Brain pericyte (primary cell): ENCODE measurements at places on chromosomes 12 and 14.

DNA sequence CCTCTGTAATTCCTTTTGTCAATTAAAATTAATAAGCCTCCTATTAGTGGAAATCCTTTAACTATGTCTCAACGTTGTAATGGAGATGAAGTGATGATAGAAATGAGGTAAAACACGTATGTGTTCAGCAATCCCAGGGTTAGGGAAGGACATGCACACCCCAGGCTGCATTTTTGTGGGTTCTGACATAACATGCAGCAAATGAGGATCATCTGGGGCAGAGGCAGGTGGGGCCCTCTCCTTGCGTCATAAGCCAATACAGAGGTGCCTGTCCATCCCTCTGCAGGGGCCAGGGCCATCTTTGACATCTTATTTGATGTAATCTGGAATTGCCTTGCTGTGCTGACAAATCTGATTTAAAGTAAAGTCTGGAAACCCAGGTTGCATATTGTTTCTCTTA lies 73.2 kb downstream of the MYRFL start:
- DNase-seq: no peak

GRCh38 chr14:96725232-96725631 lies 72.0 kb upstream of the VRK1 start:
- DNase-seq: no peak

DNA sequence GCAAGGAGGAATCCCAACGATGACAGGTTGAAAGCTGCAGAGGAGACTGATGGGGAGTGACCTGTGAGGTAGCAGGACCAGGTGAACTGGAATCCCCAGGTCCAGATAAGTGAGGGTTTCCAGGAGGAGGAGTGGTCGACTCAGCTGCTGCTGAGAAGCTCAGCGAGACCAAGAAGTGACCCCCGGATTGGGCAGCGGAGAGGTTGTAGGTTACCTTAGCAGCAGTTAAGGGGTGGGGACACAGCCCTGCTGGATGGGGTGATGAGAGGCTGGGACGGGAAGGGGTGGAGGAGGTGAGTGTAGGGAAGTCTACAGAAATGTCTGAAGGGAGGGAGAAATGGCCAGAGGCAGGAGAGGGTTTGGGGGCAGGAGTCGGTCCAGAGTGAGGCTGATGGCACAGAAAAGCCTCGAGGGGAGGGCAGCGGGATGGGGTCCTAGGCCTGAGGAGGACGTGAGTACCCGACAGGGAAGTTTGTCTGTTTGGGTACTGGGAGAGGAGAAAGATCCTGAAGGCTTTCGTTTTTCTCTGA lies 2.6 kb upstream of the RCOR1 start:
- DNase-seq: no peak

DNA sequence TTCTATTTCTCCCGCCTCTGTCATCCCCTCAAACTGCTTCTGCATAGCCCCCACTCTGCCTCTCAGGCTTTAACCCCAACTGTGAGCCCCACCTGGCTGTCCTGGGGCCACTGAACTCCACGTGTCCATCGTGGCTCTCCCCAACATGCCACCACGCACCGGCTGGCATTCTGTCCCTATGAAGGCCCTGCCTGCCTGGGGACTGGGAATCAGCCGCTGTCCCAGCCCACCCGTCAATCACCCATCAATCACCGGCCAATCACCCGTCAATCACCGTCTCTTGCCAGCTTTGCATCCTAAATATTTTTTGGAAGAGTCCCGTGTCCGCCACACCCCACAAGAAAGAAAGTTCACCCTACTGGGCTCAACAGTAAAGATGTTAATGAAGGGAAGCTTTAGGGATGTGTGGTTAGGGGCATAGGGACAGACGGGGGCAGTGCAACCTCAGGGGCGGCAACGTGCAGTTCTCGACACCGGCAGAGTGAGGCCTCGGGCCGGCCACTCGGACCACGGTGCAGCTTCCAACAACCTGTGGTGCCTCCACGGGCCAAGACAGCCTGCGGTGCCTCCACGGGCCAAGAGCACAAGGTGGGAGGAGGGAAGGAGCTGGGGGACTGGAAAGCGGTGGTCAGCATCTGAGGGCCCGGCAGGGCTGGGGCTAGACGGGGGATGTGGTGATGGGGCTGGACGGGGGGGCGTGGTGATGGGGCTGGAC lies 85.6 kb downstream of the GALNT9 start:
- no peak for DNase-seq

GRCh38 chr12:26749781-26750180 lies 83.2 kb downstream of the ITPR2 start:
- DNase-seq: no peak

DNA sequence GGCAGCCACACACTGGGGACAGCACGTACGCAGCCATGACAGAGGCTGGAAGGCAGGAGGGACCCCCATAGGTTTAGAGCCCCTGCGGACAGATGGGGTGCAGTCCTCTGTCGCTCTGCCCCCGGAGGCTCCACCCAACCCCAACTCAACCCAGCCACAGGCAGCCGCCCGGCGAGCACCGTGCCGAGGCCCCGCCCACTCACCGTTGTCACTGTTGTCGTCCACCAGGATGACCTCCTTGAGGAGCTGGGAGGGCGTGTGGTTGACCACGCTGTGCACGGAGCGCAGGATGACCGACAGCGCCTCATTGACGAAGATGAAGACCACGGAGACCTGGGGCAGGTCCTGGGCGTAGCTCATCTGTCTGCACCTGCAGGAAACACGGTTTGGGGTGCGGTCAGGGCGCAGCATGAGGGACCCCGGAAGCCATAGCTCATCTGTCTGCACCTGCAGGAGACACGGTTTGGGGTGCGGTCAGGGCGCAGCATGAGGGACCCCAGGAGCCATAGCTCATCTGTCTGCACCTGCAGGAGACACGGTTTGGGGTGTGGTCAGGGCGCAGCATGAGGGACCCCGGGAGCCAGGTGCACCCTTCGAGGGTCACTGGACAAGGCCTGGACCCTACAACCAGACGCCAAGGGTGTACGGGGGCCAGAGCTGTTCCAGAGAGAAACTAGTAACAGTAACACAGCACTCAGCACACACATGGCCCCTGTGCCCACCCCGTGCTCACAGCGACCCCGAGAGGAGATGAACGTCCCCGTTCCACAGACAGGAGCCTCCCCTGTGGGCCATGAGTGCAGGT lies 66.9 kb downstream of the GALNT9 start:
- DNase-seq: no peak

- no peak for DNase-seq
Observed at GRCh38 chr14:55749201-55749812, 169.3 kb downstream of the KTN1 start.

DNA sequence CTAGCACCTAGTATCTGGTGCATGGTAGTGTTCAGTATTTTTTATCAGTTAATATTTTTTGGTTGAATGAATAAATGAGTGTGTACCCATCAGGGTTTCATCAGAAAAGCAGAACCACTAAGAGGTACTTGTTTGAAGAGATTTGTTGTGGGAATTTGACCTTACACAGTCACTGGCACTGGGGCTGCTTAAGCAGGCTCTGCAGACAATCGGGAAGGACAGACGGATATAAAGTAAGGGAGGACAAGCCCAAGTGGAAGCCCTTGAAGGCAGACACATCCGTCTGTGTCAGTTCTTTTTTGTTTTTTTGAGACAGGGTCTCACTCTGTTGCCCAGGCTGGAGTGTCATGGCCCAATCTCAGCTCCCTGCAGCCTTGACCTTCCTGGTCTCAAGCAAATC lies 38.7 kb downstream of the CD9 start:
- DNase-seq: no peak

DNA sequence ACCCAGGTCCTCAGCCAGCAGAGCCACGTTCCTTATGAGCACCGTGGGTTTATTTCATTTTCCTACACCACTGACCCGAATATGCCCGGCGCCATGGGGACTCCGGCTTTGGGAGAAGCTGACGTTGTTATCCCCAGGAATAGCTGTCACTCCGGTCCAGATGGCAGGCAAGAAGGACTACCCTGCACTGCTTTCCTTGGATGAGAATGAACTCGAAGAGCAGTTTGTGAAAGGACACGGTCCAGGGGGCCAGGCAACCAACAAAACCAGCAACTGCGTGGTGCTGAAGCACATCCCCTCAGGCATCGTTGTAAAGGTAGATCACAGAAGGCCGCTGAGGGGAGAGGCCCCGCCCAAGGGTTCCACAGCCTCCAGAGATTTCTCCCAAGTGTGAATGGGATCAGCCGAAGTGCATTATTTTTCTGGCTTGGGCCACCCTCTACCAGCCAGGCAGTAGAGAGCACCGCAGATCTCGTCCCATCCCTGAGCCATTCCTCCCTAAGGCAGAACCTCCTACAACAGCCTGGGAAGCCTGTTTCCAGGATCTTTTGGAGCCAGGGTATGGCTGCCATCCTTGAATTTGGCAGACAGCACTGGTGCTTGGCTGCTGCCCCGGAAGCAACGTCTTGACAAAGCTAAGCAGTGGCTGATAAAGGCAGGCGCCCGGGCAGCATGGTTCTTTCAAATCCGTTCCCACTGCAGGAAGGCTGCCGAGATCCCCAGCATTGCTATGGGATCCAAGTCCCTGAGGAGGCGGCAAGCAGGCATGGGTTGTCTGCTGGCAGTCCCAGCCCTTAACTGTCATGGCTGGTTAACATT lies 17.8 kb downstream of the CDK2AP1 start:
- DNase-seq: no peak

DNA sequence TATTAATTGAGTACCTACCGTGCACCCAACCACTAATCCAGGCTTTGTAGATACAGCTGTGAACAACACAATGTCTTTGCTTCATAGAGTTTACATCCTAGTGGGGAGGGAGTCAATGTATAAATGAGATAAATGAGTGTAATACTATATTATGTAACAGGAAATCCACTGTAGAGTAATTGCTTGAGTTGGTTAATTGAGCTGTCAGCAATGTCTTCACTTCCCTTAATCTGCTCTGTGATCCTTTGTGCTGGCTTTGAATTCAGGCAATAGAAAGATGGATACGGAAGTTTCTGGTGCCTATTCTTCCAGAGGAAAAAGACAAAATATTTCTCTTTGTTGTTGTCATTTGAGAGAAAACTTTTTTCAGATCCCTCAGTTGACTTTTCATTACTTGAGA lies 104.0 kb upstream of the SLC16A7 start:
- DNase-seq: no peak

GRCh38 chr12:26123482-26123980 lies 1.3 kb downstream of the BHLHE41 start:
- no peak for DNase-seq

DNA sequence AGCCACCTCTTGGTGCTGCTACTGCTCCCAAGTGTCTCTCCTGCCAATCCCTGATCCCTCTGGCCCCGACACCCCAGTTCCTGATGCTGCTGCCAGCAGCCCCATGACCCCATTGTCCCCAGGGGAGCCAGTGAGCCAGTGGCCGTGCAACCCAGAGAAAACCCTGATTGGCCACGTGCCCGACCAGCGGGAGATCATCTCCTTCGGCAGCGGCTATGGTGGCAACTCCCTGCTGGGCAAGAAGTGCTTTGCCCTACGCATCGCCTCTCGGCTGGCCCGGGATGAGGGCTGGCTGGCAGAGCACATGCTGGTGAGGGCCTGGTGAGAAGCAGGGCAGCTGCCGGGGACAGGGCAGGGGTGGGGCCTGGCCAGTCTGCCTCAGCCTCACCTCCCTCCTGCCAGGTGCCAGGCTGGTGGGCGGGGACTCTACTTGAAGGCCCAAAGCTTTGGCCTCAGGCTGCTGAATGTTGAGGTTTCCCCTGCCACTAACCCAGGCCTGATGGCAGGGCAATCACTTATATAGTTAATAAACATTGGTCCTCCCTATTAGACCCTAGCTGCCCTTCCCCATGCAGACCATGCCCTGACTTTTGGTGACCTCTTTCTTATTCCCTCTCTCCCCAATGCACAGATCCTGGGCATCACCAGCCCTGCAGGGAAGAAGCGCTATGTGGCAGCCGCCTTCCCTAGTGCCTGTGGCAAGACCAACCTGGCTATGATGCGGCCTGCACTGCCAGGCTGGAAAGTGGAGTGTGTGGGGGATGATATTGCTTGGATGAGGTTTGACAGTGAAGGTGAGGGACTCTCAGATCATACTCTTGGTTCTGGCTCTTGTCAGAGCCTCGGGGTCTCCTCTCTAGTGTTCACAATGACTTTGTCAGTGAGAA lies 5.1 kb downstream of the PCK2 start:
- DNase-seq: no peak

- no peak for DNase-seq
Observed at GRCh38 chr12:46608431-46609272, 217.1 kb downstream of the SLC38A4 start.

- DNase-seq: no peak
Observed at GRCh38 chr12:33296529-33296928, 143.1 kb downstream of the SYT10 start.

DNA sequence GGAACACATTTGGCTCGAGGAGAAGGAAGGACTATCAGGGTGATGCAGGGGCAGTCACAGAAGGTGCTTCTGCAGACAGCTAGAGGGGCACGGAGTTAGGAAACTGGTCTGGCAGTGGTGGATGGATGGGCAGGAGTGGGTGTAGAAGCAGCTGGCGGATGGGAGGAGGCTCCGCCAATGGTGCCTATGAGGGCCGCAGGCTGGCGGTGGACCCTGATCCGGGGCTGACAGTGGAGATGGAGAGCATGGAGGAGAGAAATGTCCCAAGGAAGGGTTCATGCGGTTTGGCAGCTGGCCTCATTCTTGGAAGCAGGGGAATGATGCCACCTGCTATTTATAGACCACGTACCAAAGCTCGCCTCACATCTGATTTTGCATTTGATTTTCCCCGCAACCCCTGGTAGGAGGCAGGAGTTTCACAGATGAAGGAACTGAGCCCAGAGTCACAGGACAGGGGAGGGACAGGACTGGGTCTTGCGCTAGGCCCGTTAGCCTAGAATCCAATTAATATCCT lies 237.1 kb downstream of the FOXN3 start:
- no peak for DNase-seq

DNA sequence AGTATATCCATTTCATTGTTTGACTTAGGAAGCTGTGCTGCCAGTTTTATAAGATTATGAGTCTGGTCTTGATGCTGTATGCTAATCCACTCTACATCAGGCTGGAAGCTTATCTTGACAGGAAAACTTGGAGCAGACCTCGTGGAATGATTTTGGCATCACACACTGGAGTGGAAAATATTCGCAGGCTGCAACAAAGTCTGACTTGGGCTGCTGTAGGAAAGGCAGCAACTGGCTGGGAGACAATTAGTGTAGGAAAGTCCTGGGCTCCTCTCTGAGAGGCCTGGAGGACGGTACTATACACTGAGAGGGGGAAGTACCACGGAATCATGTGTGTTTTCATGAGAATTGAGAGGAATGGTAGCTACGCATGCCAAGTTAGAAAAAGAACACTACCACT lies 383.7 kb downstream of the ETNK1 start:
- DNase-seq: no peak

GRCh38 chr14:82075566-82075965 lies 541.9 kb upstream of the SEL1L start:
- DNase-seq: no peak
